Activated CD8-positive, alpha-beta T cell treated with anti-CD3 and anti-CD28 coated beads for 36 hours (primary cell): ENCODE measurements at places on chromosomes 3 and 15. TPM values are rescaled to one million over a fixed set of nuclear protein-coding genes. Genes with fewer than 3 reads are reported as not detected.

Gene C3orf49
- total RNA-seq, result not detected

Gene CCDC80
- not detected for total RNA-seq

GRCh38 chr3:142588703-142589102 lies 7.5 kb upstream of the PLS1 start:
- no peaks in the 10 kb centered on the region for H3K36me3 ChIP-seq
- H3K4me3 ChIP-seq, result no peak overlapping the region
- no peak overlapping the region for H3K27ac ChIP-seq
- peaks cover 3% of the 10 kb centered on the region for H3K27me3 ChIP-seq

GRCh38 chr3:114685161-114685560 lies 391.3 kb downstream of the TIGIT start:
- H3K27me3 ChIP-seq, result no peaks in the 10 kb centered on the region
- H3K36me3 ChIP-seq, result no peaks in the 10 kb centered on the region
- no peak overlapping the region for H3K27ac ChIP-seq
- DNase-seq, result no peak

- H3K27me3 ChIP-seq, result no peaks in the 10 kb centered on the region
- peaks cover 1% of the 10 kb centered on the region for H3K36me3 ChIP-seq
- peaks cover 10% of the 10 kb centered on the region for H3K4me1 ChIP-seq
- H3K4me3 ChIP-seq, result no peak overlapping the region
- DNase-seq, result no peak
- no peak overlapping the region for H3K27ac ChIP-seq
Measured at GRCh38 chr3:128229106-128229857, 76.0 kb downstream of the EEFSEC start.
